Sigmoid colon (tissue), 7 donors: ENCODE measurements at places on chromosomes 3 and 15. TPM values are rescaled to one million over a fixed set of nuclear protein-coding genes. Genes with fewer than 3 reads are reported as not detected.

DNA sequence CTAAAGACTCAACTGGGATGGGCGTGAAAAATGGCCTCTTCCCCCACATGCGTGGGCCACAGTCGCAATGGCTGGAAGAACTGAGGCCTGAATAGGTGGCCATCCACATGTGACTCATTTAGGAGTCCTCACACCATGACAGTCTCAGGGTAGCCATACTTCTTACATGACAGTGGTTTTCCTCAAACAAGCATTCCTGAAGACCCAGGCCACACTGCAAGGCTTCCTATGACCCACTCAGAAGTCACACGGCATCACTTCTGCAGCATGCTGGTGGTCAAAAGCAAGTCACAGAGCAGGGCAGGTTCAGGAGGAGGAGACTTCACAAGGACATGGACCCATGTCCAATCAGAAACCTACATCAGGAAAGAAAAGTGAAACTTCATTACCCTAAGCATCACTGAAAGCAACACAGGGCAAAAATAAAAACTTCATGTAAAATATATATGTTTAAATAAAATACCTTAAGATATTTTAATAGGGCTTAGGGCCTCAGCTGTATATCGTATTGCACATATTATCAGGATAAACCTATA is 257.1 kb downstream of the OPA1 start:
- no peak overlapping the region for H3K4me3 ChIP-seq
- H3K36me3 ChIP-seq, result no peaks in the 10 kb centered on the region
- H3K27me3 ChIP-seq, result no peaks in the 10 kb centered on the region
- H3K4me1 ChIP-seq, result peaks cover 12% of the 10 kb centered on the region

- no peaks in the 10 kb centered on the region for H3K4me1 ChIP-seq
- H3K27ac ChIP-seq, result no peak overlapping the region
- no peaks in the 10 kb centered on the region for H3K36me3 ChIP-seq
- peak; percentile 62 for DNase-seq
Observed at GRCh38 chr3:12170207-12170606, 11.5 kb upstream of the TIMP4 start.

GRCh38 chr15:92638709-92639365 is 16.7 kb downstream of the FAM174B start:
- no peaks in the 10 kb centered on the region for H3K4me1 ChIP-seq
- H3K27ac ChIP-seq, result peak overlapping the region; percentile 58
- no peaks in the 10 kb centered on the region for H3K27me3 ChIP-seq
- no peak overlapping the region for H3K4me3 ChIP-seq

DNA sequence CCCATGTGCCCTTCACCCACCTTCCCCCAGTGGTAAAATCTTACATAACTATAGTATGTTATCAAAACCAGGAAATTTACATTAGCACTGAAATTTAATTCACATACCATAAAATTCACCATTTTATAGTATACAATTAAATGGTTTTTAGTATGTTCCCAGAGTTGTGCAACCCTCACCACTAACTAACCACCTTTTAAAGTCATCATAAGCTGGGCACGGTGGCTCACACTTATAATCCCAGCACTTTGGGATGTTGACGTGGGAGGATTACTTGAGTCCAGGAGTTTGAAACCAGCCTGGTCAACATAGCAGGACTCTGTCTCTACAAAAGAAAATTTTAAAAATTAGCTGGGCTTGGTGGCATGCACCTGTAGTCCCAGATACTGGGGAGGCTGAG is 13.7 kb downstream of the FRMD5 start:
- H3K4me3 ChIP-seq, result no peak overlapping the region
- no peaks in the 10 kb centered on the region for H3K36me3 ChIP-seq

Gene ZNF280D
- 53.6 TPM for total RNA-seq
